ENCODE measurements at places on chromosomes 16 and 17. TPM values are rescaled to one million over a fixed set of nuclear protein-coding genes. Genes with fewer than 3 reads are reported as not detected.

The TBC1D3C gene
- total RNA-seq = not detected

The ADGRG3 gene
- not detected for total RNA-seq

The SLC38A8 gene
- not detected for total RNA-seq

The KCNH4 gene
- total RNA-seq = not detected

DNA sequence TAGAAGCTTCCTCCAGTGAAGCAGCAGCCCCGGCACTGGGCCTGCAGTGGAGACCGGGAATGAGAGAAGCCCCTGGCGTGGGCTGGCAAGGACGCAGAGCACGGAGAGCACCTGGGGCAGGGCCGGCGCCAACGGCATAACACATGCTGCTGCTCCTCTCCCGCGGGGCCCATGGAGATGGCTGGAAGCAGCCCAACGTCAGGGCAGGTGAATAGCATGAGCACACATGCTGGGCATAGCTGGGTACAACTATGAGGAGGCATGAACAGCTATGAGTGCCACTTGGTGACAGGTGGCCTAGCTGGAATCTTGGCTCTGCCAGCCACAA lies 46.4 kb downstream of the IRF8 start:
- no peak overlapping the region for H3K27ac ChIP-seq
- peaks cover 27% of the 10 kb centered on the region for H3K27me3 ChIP-seq
- H3K36me3 ChIP-seq = no peaks in the 10 kb centered on the region
- DNase-seq = no peak
- no peak overlapping the region for H3K4me3 ChIP-seq
- no peaks in the 10 kb centered on the region for H3K4me1 ChIP-seq

GRCh38 chr16:10877472-10877946 lies 507 bp downstream of the CIITA start:
- H3K4me1 ChIP-seq = peaks cover 19% of the 10 kb centered on the region
- no peaks in the 10 kb centered on the region for H3K36me3 ChIP-seq
- H3K27ac ChIP-seq = no peak overlapping the region
- DNase-seq = no peak
- H3K27me3 ChIP-seq = peaks cover 16% of the 10 kb centered on the region
- H3K4me3 ChIP-seq = no peak overlapping the region

- peaks cover 11% of the 10 kb centered on the region for H3K4me1 ChIP-seq
- H3K27me3 ChIP-seq = no peaks in the 10 kb centered on the region
- H3K36me3 ChIP-seq = no peaks in the 10 kb centered on the region
- no peak overlapping the region for H3K27ac ChIP-seq
Measured at GRCh38 chr17:17603895-17604225, 12.4 kb upstream of the PEMT start.

- H3K27me3 ChIP-seq = no peaks in the 10 kb centered on the region
- peak overlapping the region; percentile 73 for H3K27ac ChIP-seq
- no peak for DNase-seq
- no peaks in the 10 kb centered on the region for H3K36me3 ChIP-seq
- no peak overlapping the region for H3K4me3 ChIP-seq
- peaks cover 17% of the 10 kb centered on the region for H3K4me1 ChIP-seq
Measured at GRCh38 chr17:80760511-80760911, 215.9 kb downstream of the RPTOR start.

- H3K36me3 ChIP-seq = no peaks in the 10 kb centered on the region
- H3K27me3 ChIP-seq = peaks cover 11% of the 10 kb centered on the region
- H3K4me1 ChIP-seq = peaks cover 25% of the 10 kb centered on the region
- DNase-seq = no peak
- H3K4me3 ChIP-seq = no peak overlapping the region
- no peak overlapping the region for H3K27ac ChIP-seq
Measured at GRCh38 chr17:44914148-44914547, 1.2 kb downstream of the GFAP start.

GRCh38 chr16:85982563-85982939 lies 83.6 kb downstream of the IRF8 start:
- no peak overlapping the region for H3K4me3 ChIP-seq
- H3K27me3 ChIP-seq = peaks cover 38% of the 10 kb centered on the region
- no peak overlapping the region for H3K27ac ChIP-seq
- no peaks in the 10 kb centered on the region for H3K36me3 ChIP-seq
- H3K4me1 ChIP-seq = no peaks in the 10 kb centered on the region

GRCh38 chr17:12547831-12548230 lies 117.9 kb upstream of the MYOCD start:
- H3K36me3 ChIP-seq = no peaks in the 10 kb centered on the region
- no peaks in the 10 kb centered on the region for H3K4me1 ChIP-seq
- H3K27me3 ChIP-seq = no peaks in the 10 kb centered on the region
- H3K27ac ChIP-seq = no peak overlapping the region
- H3K4me3 ChIP-seq = no peak overlapping the region

DNA sequence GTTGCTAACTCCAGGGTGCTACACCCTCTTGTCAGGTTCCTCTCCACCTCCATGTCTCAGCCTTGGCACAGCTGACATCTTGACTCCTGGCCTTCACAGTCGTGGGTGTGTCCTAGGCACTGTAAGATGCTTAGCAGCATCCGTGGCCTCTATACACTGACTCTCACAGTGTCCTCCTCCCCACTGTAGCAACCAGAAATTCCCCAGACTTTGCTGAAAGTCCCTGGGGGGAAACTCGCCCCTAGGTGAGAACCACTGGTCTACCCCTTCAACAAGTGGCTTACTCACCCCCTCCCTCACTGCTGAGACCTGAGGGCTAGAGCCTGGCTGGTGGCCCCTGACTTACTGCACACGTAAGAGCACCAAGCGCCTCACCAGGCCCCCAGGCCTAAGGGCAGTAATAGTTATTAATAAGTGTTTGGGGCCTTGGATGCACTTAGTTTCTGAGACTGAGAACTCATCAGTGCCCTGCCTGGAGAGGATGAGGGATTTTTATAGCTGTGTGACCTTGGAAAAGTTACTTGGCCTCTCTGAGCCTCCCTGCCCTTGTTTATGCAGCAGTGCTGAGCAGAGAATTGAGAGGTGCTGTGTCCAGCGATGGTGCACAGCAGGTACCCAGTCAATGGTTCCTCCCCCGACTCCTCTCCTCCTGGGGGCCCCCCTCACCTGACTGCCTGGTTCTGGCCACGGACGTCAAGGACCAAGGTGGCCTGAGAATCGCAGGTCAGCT lies 67.1 kb downstream of the RMI2 start:
- no peak for DNase-seq
- H3K4me1 ChIP-seq = no peaks in the 10 kb centered on the region
- H3K27ac ChIP-seq = no peak overlapping the region
- H3K4me3 ChIP-seq = no peak overlapping the region
- no peaks in the 10 kb centered on the region for H3K27me3 ChIP-seq

GRCh38 chr16:70476272-70477020 lies 22.1 kb downstream of the FCSK start:
- H3K36me3 ChIP-seq = peaks cover 3% of the 10 kb centered on the region
- peak overlapping the region; percentile 49 for H3K27ac ChIP-seq
- H3K4me1 ChIP-seq = peaks cover 10% of the 10 kb centered on the region
- H3K27me3 ChIP-seq = no peaks in the 10 kb centered on the region

DNA sequence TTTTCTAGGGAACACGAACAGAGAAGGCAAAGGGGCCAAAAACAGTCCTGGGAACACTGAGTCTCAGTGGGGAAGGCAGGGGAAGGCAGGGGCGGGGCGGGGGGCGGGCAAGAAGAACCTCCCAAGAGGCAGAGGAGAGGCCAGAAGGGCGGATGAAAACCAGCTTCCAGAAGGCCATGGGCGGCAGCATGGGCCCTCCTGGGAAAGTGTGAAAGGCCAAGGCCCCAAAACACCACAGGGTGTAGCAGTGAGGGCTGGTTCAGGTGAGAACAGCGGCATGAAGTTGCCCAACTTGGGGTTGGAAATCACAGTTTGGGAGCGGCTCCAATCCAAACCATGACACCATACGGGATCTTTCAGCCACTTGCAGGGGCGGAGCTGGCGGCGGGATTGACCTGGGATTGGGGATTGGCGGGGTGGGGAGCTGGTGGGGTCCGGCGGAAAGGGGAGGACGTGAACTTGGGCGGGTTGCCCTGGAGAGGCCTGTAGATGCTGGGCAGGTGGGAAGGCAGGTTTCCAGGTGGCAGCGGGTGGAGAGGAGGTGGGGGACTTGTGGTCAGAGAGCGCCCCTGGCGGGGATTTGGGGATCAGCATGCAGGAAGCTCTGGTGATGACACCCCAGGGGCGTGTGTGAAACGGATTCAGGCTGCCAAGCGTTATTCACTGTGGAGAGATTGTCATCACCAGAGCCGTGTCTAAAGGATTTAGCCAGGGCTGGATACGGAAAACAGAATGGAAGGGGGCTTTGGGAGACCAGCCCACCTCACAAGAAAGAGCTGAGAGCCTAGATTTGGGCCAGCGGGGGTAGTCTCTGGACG lies 80.9 kb downstream of the ARHGAP23 start:
- H3K4me3 ChIP-seq = peak overlapping the region; percentile 43
- peak; percentile 77 for DNase-seq
- H3K27ac ChIP-seq = peak overlapping the region; percentile 38
- H3K36me3 ChIP-seq = peaks cover 18% of the 10 kb centered on the region

DNA sequence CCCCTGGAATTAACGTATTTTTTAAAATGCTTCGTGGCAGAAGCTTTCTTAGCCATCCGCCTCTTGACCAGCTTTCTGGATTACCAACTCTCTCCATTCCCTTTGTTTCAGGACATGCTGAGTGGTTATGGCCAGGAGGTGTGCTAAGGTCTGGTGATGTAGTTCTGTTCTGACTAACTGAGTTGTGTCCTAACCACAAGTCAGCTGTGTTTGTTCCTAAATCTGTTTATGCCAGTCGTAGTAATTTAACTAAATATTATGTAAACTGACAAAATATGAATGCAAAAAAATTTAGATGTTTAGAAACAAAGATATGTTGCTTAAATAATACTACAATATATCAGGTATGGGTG lies 61.6 kb downstream of the MRTFB start:
- no peaks in the 10 kb centered on the region for H3K36me3 ChIP-seq
- peak; percentile 11 for DNase-seq
- no peak overlapping the region for H3K4me3 ChIP-seq
- no peak overlapping the region for H3K27ac ChIP-seq
- H3K4me1 ChIP-seq = no peaks in the 10 kb centered on the region

DNA sequence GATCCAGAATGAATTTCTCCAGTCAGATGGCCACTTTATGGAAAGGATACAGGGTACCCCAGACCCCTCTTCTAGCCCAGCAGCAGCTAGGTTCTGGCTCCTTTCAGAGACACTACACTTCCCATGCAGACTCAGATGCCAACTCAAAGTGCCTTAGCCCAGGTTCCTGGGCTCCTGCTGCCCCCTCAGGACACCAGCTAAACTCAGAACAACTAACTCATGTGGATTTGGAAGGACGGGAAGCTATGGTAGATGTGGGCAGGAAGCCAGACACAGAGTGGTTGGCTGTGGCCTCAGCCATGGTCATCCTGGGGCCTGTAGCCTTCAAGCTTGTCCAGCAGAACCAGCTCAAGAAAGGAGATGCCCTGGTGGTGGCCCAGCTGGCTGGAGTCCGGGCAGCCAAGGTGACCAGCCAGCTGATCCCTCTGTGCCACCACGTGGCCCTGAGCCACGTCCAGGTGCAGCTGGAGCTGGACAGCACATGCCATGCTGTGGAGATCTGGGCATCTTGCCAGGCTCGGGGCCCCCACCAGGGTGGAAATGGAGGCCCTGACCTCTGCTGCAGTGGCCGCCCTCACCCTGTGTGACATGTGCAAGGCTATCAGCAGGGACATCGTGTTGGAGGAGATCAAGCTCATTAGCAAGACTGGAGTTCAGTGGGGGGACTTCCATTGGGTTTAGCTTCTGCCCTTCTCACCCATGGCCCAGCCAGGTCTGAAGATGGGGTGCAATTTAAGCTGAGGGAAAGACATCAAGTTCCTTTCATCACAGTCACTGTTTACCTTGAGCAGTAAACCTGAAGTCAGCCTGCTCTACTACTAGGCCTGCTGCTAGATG lies 111.8 kb downstream of the N4BP1 start:
- peaks cover 12% of the 10 kb centered on the region for H3K4me1 ChIP-seq
- no peaks in the 10 kb centered on the region for H3K36me3 ChIP-seq
- no peaks in the 10 kb centered on the region for H3K27me3 ChIP-seq
- DNase-seq = no peak
